ENCODE measurements at places on chromosomes 6 and 20.

DNA sequence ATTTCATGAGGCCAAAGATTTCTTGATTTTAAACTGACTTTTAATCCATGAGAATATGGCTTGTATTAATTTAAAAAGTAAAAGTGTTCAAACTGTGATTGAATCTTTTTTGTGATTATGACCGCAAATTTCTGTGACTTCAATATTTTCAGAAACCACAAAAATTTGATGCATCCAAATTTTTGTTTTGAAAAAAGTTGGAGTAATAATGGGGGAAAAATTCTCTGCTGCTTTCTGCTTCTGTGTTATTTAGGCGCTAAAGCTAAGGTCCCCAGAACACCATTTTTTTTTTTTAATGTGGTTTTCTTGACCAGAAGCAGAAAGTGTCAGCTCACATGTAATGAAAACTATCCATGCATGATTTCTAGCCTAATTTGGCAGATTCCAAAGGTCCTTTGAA, 65.3 kb downstream of the GRIK2 start:
- no peak for DNase-seq

- no peak for DNase-seq
Measured at GRCh38 chr6:147970970-147971369, 371.7 kb upstream of the SASH1 start.

DNA sequence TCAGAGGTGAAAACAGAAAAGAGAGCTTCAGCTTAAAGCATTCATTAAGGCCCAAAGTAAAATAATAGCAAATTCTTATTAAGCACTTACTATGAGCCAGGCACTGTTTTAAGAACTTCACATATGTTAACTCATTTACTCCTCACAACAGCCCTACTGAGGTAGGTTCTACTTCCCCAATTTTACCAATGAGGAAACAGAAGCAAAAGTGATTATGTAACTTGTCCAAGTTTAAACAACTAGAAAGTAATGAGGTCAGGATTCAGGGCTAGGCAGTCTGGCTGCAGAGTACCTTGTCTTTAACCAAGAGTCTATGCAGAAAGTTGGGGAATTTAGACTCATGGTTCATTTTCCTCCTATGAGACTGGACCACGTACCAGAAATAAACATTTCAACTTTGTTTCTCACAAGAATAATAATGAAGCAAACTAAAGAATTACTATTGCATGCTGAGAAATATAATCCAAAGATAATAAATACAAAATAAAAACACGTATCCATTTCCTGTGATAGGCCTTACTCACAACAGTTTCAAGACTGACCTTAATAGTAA, 3.8 kb downstream of the COL21A1 start:
- DNase-seq: no peak

DNA sequence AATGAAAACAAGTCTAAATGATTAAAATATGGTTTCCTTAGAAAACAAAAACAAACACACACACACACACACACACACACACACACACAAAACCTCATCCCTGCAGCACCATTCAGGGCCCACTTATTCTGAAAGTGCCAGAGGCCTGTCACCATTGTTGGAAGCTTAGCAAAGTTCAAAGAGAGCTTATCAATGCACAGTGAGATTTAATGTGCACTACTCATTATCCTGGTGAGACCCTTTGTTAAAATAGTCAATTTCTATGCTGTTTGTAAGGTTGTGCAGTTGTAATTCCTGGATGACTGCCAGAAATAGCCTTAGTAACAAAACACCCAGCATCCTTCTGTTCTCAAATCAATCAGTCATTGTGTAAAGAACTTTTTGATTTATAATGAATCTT, 482.9 kb downstream of the GRIK2 start:
- no peak for DNase-seq

GRCh38 chr6:108961985-108962384, 113.8 kb downstream of the ARMC2 start:
- DNase-seq: no peak

DNA sequence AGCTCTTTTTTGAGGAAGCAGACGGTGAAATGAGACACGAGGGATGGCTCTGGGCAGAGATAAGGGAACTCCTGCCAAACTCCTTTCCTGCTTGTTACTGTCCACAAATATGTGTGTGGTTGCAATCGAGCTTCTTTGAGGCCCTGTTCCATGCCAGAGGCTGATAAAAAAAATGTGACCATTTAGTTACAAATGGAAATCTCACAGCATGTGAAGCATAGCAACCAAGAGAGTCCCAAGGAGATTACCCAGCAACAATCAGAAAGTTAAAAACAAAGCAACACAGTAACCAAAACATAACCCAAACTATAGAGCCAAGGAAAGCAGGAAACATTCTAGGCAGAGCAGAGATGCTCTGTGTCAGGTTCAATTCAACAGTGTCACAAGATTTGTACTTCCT, 35.4 kb upstream of the HMGN3 start:
- no peak for DNase-seq

DNA sequence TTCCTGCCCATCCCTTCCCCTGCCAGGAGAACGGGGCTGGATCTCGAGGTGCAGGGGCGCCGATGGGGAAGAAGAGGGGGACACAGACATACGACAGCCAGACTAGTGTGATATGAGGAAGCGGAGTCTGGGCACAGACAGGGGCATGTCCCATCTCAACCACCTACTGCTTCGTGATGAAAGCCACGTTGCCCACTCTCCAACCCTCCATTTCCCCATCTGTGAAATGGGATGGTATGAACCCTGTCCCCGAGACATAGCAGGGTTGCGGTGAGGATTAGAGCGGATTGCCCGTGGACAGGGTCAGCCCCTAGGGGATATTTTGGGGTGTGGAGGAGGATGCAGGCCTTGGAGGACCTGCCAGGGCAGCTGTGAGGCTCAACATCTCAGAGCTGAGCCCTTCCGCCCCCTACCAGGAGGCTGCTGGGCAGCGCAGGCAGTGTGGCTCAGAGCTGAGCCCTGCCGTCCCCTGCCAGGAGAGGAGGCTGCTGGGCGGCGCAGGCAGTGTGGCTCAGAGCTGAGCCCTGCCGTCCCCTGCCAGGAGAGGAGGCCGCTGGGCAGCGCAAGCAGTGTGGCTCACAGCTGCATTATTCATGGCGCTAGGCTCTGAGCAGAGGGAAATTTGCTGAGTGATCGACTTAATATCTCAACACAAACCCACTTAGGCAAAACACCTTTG, 71.7 kb downstream of the GRM4 start:
- no peak for DNase-seq

GRCh38 chr6:12113190-12113577, 101.1 kb downstream of the HIVEP1 start:
- DNase-seq: peak; percentile 23

All from K562 (cell line).